ENCODE measurements at places on chromosomes 16 and 17.

DNA sequence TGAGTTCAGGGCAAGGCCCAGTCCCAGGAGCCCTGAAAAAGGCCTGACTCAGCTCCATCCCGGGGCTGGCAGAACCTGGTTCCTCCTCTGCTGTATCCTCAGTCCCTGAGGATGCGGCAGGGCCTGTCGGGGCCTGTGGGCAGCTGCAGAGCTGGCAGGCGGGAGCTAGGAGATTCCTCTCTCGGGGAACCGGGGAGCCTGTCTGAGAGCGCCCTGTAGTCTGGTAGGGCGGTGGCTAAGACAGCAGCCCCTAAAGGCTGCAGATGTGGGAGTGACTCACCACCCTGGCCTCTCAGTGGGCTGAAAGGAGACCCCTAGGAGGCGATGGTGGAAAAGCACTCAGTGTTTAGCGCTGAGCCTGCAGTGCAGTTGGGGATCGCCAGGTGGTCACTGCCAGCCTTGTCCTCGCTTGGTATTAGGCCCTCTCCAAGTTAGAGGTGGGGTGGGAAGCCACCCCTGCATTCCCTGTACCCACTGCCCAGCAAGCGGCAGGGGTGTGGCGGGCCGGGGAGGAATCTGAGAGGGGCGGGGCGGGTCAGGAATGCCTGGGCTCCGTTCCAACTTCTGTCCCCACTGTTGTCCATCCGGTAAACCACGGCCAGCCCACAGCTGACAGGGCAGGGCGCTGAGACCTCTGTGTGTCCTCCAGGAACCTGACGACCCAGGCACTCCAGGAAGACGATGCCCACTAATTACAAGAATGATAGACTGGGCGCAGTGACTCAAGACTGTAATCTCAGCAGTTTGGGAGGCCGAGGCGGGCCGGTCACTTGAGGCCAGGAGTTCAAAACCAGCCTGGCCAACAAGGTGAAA lies 29.5 kb upstream of the CDH1 start:
- DNase-seq: no peak

GRCh38 chr17:53722407-53722806 lies 100.3 kb upstream of the KIF2B start:
- no peak for DNase-seq

DNA sequence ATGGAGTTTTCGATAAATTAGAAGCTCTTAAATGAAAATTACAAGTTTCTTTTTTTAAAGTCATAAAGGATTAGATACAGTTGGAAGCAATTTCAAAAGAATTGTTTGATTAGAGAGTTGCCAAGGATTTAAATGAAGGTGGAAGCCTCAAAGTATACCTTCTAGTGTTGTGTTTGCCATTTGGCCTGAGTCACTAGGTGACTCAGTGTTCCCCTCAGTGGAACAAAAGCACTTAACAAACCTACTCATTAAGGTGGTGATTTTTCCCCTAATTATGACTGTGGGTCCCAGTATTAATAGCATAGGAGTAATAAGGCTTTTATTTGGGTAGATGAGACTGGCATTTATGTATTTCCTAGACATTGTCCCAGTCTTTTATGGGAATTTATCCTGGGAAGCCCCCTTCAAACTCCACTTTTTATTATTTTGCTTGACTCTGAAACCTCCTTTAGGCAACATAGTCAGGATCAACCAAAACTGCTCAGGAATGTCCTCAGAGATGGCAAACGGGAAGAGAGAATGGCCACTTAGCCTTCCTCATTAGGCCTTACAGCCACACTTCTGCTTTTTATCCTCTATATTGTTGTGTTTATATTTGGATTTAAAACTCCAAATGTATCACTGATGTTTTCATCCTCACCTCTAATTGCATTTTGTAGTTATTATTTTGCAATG lies 161.0 kb downstream of the FTO start:
- no peak for DNase-seq

GRCh38 chr16:66478733-66479511 lies 51.8 kb downstream of the BEAN1 start:
- peak; percentile 86 for DNase-seq

DNA sequence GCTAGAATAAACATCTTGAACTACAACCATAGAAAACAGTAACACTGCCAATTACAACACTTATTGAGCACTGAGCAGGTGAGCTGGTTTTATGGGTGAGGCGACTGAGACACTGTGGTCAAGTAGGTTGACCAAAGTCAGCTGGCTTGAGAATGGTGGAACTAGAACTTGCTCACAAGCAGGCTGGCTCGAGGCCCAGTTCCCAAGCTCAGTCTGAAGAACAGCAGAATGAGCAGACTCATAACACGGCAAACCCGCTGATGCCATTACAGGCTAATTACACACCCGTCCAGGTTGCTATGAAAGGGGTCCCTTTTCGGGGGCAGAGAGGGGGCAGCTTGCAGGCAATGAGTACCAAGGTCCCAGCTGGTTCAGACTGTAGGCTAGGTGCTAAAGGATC lies 6.5 kb downstream of the ZZEF1 start:
- DNase-seq: no peak
